ENCODE measurements at places on chromosomes 4 and X. TPM values are rescaled to one million over a fixed set of nuclear protein-coding genes. Genes with fewer than 3 reads are reported as not detected.

- ATAC-seq, result no peak
Observed at GRCh38 chr4:174189392-174190015, 94.0 kb downstream of the FBXO8 start.

TMPRSS11D gene
- 17.6 TPM for total RNA-seq

NLGN4X gene
- total RNA-seq, result 2.0 TPM

IGFBP7 gene
- total RNA-seq, result 478 TPM

DNA sequence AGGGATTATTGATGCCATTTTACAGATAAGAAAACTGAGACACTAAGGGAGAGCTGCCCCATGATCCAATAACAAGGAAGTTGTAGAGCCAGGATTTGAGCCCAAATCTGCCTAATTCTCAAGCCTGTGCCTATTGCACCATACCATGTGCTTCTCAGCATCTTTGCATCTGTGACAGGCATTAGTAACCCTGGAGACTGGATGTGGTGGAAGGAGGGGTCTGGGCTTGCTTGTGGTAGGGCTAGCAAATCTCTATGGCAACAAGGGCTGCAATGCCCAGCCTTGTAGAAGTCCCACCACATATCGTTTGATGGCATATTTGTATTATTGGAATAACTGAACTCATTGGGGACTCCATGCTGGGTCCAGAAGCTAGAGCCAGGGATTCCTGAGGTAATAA is 58.1 kb downstream of the RTL5 start:
- no peak for ATAC-seq

ITIH6 gene
- total RNA-seq, result not detected
